Adrenal gland (tissue), 19 donors: ENCODE measurements at places on chromosomes 2 and 18. TPM values are rescaled to one million over a fixed set of nuclear protein-coding genes. Genes with fewer than 3 reads are reported as not detected.

CYS1 gene
- 1.1 TPM for polyA plus RNA-seq

LYG1 gene
- 10.8 TPM for polyA plus RNA-seq

GLB1L gene
- polyA plus RNA-seq = 18.1 TPM

MDH1B gene
- polyA plus RNA-seq = 1.5 TPM

HDHD2 gene
- polyA plus RNA-seq = 23.5 TPM
